ENCODE measurements at places on chromosomes 7 and 10. TPM values are rescaled to one million over a fixed set of nuclear protein-coding genes. Genes with fewer than 3 reads are reported as not detected.

Gene PLXNA4
- total RNA-seq: 0.21 TPM

Gene GPAM
- 9.8 TPM for total RNA-seq

Gene TAS2R4
- 0.69 TPM for total RNA-seq

Gene FXYD4
- total RNA-seq: not detected

DNA sequence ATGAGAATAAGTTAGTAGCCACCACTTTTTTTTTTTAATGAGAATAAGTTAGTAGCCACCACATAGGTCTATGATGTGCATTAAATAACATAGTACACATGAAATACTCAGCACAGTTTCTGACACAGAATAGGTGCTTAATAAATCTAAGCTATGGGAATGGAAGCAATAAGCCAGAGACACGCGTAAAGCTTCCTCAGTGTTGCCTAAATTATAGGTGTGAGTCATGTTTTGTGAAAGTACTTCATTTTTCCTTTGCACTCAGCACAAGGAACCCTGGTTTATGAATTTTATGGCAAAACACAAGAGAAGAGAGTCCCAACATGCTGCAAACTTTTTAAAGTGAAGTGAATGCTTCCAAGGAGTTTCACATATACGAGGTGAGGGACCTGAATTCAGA is 267.4 kb downstream of the RNLS start:
- no peak for DNase-seq

- no peak for DNase-seq
Observed at GRCh38 chr7:50182759-50183158, 89.7 kb upstream of the ZPBP start.

- no peak for DNase-seq
Observed at GRCh38 chr7:106318482-106318881, 33.7 kb upstream of the NAMPT start.

DNA sequence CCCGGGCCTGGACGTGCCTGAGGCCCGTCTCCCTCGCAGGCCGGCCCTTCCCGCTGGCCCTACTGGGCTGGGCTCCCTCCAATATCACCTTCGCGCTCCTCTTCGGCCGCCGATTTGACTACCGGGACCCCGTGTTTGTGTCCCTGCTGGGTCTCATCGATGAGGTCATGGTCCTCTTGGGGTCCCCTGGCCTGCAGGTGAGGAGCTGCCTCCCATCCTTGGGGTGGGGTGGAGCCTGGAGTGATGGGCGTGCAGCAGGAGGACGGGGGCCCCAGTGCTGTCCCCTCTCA is 2.1 kb downstream of the CYP2W1 start:
- DNase-seq: no peak

DNA sequence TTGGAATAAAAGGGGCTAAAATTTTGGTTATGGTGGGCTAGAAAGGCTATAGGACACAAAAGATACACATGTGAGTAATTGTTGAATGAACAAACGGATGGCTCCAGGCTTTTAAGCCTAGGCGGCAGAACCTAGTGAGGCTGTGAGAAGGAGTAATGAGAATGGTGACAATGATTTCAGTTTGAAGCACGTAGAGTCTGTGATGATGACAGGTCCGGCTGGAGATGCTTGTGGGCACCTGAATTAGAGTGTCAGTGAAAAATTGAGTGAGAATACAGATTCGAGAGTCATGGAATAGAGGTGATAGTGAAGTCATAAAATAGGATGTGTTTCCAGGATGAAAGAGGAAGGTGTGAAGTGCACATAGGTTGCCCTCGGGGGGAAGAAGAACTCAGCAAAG is 170.6 kb downstream of the TMEM178B start:
- no peak for DNase-seq

- no peak for DNase-seq
Observed at GRCh38 chr10:17059197-17059688, 70.4 kb downstream of the CUBN start.

DNA sequence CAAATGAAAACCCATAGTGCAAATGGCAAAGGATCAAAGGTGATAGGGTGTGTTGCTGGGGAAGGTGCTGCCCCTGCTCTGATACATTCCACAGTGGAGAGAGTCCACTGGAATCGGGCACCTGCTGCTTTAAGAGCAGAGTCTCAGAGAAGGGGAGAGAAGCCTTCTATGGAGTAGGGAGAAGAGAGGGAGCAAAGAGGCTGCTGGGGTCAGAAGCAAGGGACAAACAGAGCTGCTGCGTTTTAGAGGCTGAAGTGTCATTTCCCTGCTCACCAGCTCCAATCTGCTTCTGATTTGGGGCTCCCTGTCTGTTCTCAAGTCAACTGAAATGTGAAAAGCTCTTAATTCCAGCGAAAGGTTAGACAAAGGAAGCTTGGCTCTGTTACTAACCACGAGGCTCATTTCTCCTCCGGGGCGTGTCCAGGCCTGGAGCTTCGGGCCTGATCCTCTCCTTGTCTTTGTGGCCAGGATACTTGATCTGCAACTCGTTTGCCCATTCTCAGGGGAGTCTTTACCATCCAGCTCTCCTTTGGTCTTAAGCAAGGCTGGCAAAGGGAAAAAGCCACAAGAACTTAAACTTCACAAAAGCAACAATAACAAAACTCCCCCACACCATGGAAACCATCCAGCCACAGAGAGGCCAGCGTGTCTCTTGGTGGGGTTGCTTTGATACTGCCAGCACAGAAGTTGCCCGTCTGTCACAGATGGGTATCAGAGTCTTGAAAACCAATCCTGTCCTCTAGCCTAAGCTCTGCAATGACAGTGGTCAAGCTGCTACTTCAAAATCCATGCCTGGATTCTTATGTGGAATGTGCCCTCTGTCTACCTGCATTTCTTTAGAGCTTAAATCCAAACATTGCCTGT is 692.6 kb downstream of the SUGCT start:
- DNase-seq: no peak

- DNase-seq: no peak
Observed at GRCh38 chr7:151758622-151759540, 118.0 kb downstream of the PRKAG2 start.

DNA sequence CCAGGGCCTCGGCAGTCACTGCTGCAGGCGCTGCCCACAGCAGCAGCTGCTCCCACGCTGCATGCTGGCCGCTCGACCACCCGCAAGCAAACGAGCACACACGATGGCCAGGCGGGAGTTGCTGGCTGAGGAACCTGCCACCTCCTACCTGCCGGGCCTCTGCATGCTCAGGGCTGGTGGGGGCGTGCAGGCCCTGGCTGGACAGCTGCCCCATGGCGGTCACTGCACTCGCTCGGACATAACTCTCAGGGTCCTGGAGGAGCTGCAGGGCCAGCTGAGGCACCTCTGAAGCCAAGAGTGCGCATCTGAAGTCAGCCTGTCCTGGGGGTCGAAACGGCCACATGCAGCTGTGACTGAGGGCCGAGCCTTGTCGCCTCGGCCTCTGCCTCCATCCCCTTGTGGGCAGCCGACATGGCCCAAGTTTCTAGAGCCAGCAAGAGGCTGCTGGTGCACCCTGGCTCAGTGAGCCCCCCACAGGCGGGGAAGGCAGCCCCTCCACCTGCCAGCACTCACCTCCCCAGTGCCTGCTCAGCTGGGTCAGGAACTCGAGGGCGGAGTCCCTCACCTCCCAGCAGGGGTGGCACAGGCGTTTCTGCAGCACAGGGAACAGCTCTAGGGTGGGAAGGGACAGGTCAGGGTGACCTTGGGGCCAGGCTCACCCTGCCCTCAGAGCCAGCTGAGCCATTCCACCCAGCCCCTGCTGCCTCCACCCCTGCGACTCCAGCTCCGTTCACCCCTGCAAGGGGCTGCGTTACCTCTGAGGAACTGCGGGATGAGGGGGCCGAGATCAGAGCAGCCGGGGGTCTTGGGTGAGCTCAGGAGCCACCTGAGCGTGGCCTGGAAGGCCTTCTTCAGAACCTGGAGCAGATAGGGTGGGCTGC is 16.1 kb downstream of the BRAT1 start:
- peak; percentile 38 for DNase-seq

Gene VSTM4
- total RNA-seq: 0.38 TPM

GRCh38 chr7:957418-958220 is 3.1 kb upstream of the ADAP1 start:
- peak; percentile 59 for DNase-seq

- no peak for DNase-seq
Observed at GRCh38 chr10:91590904-91591796, 41.7 kb downstream of the PPP1R3C start.

DNA sequence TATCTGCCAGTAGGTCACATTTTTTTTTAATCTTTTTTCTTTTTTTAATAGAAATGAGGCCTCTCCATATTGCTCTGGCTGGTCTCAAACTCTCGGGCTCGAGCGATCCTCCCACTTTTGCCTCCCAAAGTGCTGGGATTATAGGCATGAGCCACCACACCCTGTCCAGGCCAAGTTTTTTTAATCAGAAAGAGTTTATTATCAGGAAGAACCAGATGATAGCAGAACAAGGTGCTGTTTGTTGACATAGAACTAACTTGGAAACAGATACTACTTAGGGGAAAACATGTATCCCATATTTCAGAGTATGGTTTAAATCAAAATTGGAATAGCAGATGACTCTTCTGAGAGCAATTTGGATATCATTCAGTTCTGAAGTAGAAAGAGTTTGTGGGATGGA is 118.6 kb downstream of the NRF1 start:
- no peak for DNase-seq

Gene PAPOLB
- 0.10 TPM for total RNA-seq

Gene SEMA3A
- total RNA-seq: 5.0 TPM

DNA sequence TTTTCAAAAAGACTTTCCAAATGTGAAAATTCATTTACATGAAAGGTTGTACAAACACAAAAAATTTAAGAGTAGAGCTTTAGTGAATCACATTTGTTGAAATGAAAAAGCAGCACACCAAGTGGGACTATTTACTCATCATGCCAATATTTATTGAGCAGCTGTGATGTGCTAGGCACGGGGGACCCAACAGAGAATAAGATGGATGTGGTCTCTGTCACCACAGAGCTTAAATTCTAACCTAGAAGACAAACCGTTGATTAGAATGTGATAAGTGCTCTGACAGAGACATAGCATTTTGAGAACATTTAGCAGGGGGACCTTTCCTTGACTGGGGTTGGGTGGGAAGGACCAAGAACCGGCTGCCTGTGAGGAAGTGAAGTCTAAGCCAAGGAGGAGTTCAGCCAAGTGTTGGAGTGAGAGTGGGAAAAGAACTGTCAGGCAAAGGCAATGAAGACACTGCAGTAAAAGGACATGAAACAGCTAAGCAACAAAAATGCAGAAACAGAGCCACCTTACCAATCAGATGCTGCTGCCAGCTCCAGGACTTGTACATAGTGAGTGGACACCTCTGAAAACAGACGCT is 19.1 kb downstream of the ADAM12 start:
- DNase-seq: no peak

DNA sequence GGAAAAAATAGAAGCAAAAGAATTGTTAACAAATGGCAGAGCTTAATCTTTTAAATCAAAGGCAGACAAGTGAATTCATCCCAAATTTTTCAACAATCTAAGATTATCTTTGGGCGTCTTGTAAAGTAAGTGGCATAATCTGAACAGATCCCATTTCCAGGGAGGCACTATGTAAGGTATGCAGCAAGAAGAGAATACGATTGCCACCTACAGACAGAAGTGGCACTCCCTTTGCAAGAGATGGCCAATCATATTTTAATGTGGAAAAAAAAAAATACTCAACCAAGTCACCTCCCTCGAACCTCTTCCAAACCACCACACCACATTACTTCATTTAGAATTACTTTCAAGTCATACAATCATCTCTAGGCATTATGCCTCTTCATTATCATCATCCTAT is 4.0 kb downstream of the GFRA1 start:
- no peak for DNase-seq

Gene ERVW-1
- not detected for total RNA-seq

DNA sequence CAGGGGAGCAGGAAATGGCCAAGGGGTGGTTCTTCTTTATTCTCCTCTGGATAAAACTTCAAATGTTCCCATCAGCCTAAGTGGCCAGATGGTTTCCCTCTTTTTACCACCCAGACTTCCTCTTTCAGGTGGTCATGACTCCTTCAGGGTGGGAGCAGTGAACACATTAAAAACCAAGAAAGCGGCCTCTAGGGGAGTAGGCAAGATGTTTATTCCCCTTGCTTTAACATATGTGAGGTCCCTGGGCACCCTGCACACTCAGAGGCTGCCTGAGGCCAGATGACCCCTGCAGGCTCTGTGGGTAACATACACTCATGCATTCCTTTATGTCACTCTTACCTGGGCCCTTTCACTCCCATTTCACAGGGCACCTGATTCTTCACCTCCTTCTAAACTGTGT is 357.4 kb downstream of the ABCA13 start:
- no peak for DNase-seq

GRCh38 chr10:114825513-114826253 is 4.1 kb downstream of the FHIP2A start:
- DNase-seq: no peak

Gene COMMD3
- total RNA-seq: 55.8 TPM

DNA sequence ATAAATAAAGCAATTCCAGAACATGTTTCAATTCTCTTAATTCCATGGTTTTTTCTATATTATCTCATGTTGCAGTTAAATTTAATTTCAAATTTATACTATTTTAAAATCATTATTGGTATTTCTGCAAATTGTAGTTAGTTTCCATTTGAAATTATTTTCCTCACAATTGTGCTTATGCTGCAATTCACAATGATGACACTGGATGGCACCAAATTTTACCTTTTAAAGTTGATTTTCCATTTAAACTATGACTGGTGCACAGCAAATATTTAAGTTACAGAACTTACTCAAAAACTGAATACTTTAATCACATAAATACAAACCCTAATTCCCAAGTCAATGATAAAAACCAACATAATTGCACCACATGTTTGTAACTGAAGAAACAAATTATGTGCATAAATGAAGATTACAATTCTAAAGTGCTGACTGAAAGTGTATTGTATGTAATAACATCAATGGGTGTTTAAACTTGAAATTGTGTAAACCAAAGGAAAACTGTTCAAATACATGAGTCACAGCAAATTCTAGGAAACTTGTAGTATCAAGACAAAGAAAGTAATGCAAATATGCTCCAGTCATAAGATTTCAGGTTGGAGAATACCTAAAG is 75.3 kb upstream of the AASS start:
- DNase-seq: no peak

Gene TAS2R41
- total RNA-seq: not detected

DNA sequence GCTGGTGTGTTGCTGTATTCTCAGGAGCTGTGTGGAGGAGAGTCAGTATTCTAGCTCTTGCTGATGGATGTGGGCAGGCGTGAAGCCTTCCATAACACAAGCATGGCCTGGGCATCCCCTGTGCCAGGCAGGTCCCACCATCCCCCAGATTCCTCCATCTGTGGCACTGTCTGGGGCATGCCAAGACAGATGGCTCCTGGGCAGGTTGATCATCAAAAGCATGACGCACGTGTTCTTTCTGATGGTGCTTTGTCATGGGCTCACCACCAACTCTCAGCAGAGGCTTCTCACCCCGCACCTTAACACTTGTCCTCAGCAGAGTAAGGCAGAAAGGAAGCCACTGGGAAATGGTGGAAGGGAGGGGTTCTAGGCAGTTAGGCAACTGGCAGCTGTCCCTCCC is 364.3 kb downstream of the PLXNA4 start:
- no peak for DNase-seq

Gene HYAL4
- not detected for total RNA-seq

DNA sequence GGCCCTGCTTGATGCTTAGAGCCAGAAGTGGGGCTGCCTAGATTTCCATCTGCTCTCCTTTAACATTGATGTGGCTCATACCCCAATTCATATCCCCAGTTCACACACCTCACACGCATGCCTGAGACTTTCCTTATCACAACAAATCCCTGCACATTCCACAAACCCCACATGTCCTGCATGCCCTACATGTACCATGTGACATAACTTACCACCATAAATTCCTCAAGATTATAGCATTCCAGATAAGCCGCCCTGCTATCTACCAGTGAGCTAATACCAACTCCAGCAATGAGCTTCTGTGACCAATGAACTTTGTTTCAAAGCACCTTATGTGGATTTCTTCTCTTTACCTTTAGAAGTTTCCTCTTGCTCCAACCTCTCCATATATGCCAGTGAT is 104.7 kb upstream of the RAB11FIP2 start:
- DNase-seq: no peak
